ENCODE measurements at places on chromosomes 7 and 10. TPM values are rescaled to one million over a fixed set of nuclear protein-coding genes. Genes with fewer than 3 reads are reported as not detected.

INMT gene
- 22.8 TPM for total RNA-seq

HBP1 gene
- 172 TPM for total RNA-seq

HIBADH gene
- 73.7 TPM for total RNA-seq

PHYHIPL gene
- 0.11 TPM for total RNA-seq

CHAT gene
- not detected for total RNA-seq

NEUROG3 gene
- not detected for total RNA-seq

EGR2 gene
- 4.3 TPM for total RNA-seq

MRLN gene
- total RNA-seq, result not detected

MBL2 gene
- total RNA-seq, result not detected

TBXAS1 gene
- total RNA-seq, result 5.1 TPM

ACTL6B gene
- total RNA-seq, result 0.93 TPM

IFIT1B gene
- total RNA-seq, result not detected

HOXA11 gene
- not detected for total RNA-seq

CELF2 gene
- total RNA-seq, result 28.7 TPM

CRYGN gene
- total RNA-seq, result 45.5 TPM

TACR2 gene
- total RNA-seq, result not detected

CFAP70 gene
- 11.3 TPM for total RNA-seq

ADARB2 gene
- total RNA-seq, result 0.15 TPM

ELAPOR2 gene
- 25.4 TPM for total RNA-seq

ARMC3 gene
- total RNA-seq, result 0.56 TPM

CPED1 gene
- total RNA-seq, result 19.6 TPM

VWC2 gene
- total RNA-seq, result 0.25 TPM

FBXO24 gene
- total RNA-seq, result 0.13 TPM

MACC1 gene
- 4.2 TPM for total RNA-seq

HGF gene
- 9.7 TPM for total RNA-seq

MAT1A gene
- total RNA-seq, result 0.22 TPM

BLNK gene
- total RNA-seq, result 5.8 TPM

ITGB8 gene
- total RNA-seq, result 19.0 TPM

GLI3 gene
- 15.6 TPM for total RNA-seq

PON3 gene
- 6.1 TPM for total RNA-seq

KLF14 gene
- not detected for total RNA-seq

FEZF1 gene
- not detected for total RNA-seq

NUTM2B gene
- 0.22 TPM for total RNA-seq

CALML5 gene
- not detected for total RNA-seq

DLD gene
- 343 TPM for total RNA-seq

CYP2C19 gene
- total RNA-seq, result not detected

BICC1 gene
- 9.3 TPM for total RNA-seq

GARIN1A gene
- 1.9 TPM for total RNA-seq

HABP2 gene
- not detected for total RNA-seq

SEMA4G gene
- 13.3 TPM for total RNA-seq

LIPM gene
- total RNA-seq, result not detected

RNF148 gene
- 5.8 TPM for total RNA-seq

ELN gene
- 65.7 TPM for total RNA-seq

PRF1 gene
- total RNA-seq, result 2.7 TPM

PCDH15 gene
- total RNA-seq, result not detected

All from thyroid gland (tissue), 4 donors.